ENCODE measurements at places on chromosomes 3 and 15.

- ATAC-seq = no peak
Observed at GRCh38 chr3:177104299-177104992, 92.8 kb downstream of the TBL1XR1 start.

DNA sequence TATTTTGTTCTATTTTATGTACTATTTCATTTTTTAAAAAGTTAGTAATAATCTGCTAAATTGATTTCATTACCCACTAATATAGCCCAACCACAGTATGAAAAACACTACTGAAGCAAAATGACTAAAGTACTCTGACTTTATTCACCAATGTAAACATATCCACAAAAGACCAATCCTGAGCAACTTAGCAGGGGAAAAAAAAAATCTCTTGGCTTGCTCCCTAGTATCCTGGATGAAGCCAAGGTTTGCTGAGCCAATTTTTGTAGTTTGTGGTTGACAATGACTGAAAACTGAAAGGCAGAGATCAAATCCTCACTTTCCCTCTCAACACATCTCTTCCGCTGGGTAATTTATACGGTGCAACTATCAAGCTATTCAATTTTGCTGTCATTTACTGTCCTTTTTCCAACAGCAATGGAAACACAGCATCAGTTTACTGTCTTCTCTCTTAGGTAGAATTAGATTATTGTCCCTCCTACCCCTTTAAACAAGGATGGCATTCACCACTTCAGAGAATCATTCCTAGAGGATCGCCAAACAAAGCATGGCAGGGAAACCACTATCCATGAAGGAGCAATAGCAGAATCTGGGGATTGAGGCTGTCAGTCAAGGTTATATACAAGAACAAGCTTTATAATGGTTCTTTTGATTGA lies 149.7 kb downstream of the THRB start:
- no peak for ATAC-seq

GRCh38 chr3:144840866-144841265 lies 869.2 kb downstream of the DIPK2A start:
- no peak for ATAC-seq

- no peak for ATAC-seq
Observed at GRCh38 chr3:189192725-189193124, 21.0 kb downstream of the TPRG1 start.

DNA sequence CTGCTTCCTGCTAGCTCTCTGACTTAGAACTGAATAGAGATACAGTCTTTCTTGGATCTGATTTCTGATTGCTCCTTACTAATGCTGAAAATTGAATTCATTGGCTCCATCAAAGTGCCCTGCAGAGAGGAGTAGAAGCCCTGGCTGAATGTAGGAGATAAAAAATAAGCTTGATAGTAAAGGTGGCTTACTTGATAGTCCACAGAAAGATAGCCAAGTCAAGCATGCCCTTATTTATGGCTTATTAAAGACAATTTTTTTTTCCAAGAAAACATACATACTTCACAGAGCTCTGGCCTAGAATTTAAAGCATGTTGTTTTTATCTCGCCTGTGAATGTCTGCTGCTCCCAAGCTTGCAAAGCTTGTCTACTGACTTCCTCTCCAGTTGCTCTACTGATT lies 124.6 kb upstream of the CADPS start:
- no peak for ATAC-seq

GRCh38 chr3:140206196-140207040 lies 271.4 kb downstream of the CLSTN2 start:
- no peak for ATAC-seq

DNA sequence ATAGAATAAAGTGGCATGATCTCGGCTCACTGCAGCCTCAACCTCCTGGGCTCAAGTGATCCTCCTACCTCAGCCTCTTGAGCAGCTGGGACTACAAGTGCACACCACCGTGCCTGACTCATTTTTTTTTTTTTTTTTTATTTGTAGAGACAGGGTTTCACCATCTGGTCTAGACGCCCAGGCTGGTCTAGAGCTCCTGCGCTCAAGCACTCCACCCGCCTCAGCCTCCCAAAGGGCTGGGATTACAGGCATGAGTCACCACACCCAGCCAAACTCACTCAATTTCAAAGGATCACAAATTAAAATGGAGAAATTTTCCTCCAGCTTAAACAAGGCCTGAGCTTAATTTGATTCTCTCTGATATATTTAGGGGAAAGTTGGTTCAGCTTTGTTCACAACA lies 27.3 kb upstream of the NMB start:
- ATAC-seq = no peak

GRCh38 chr15:35595656-35596055 lies 49.7 kb upstream of the DPH6 start:
- no peak for ATAC-seq

- ATAC-seq = no peak
Observed at GRCh38 chr3:169813278-169813677, 574 bp upstream of the LRRC34 start.

GRCh38 chr3:140848666-140849065 lies 93.0 kb upstream of the SLC25A36 start:
- ATAC-seq = no peak

DNA sequence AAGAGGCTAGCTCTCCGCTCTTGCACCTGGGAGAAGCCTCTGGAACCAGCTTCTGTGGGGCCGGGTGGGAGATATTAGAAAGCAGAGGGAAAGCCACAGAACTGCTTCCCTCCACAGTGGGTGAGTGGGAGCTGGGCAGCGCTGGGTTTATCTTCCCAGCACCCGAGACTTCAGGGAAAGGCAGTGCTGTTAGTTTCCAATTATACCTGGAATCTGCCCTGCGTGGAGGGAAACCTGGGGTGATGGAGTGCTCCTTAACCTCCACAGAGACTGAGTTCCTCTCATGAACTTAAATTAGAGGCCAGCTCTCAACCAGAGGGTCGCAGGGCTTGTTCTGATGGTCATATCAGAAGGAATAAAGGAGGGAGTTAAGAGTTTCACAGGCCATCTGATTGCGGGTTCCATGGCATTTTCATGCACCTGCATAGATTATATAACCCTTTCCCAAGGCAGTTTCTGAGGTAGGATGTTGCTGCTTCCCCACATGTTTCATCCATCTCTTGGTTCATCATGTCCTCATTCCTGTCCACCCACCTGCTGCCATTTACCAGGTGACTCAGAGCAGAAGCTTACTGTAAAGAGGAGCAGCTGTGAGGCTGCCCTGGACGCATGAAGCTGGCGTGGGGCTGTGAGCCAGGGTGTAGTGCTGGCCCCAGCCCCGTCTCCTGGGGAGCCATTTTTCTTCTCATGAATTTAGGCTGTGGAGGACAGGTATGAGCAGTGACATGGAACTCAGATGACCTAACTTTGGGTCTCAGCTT lies 42.5 kb downstream of the CA12 start:
- no peak for ATAC-seq

GRCh38 chr3:18424213-18424728 lies 868 bp downstream of the SATB1 start:
- peak; percentile 25 for ATAC-seq

DNA sequence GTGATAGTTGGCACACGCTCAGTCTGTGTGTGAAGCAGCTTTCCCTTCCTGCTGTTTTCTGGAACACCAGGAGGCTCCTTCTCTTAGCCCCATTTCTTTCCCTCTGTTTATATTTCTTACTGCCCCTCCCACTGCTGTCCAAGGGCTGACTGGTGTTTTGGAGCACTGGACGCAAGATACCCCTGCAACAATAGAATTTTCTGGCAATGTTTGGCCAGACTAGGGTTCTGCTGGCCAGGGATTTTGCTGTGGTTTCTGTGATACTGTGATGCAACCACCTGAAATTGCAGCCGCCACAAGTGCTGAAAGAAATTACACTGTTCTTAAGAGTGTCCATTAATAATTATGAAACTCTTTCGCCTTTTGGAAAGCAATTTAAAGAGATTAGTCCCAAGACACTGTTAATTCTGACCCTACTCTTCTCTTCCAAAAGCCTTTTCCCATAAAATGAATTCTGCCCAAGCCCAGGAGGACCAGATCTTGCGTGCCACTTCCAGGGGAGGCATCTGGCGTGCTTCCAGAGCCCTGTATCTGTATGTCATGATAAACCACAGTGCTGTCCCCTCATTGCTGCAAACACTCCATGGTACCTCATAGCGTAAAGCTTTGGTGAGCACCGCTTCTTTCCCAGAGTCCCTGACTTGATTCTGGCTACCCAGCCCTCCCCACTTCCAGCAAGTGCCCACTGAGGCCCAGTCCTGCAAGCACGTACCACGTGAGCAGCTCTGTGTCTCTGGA lies 159.4 kb upstream of the CHRM5 start:
- no peak for ATAC-seq

Measured in stimulated activated memory B cell treated with anti-CD40 and anti-IgM and Interleukin-4, amounts not matched to agents 10 μg/mL and 1 μg/mL and 100 μg/mL, for 72 hours (primary cell).